ENCODE measurements at places on chromosomes 3 and 15. TPM values are rescaled to one million over a fixed set of nuclear protein-coding genes. Genes with fewer than 3 reads are reported as not detected.

FBXL22 gene
- total RNA-seq: 5.4 TPM

SEMA5B gene
- 0.15 TPM for total RNA-seq

CASR gene
- 0.55 TPM for total RNA-seq

TPRG1 gene
- total RNA-seq: 2.7 TPM

- no peak for DNase-seq
Measured at GRCh38 chr3:21665444-21666100, 85.4 kb downstream of the ZNF385D start.

DNA sequence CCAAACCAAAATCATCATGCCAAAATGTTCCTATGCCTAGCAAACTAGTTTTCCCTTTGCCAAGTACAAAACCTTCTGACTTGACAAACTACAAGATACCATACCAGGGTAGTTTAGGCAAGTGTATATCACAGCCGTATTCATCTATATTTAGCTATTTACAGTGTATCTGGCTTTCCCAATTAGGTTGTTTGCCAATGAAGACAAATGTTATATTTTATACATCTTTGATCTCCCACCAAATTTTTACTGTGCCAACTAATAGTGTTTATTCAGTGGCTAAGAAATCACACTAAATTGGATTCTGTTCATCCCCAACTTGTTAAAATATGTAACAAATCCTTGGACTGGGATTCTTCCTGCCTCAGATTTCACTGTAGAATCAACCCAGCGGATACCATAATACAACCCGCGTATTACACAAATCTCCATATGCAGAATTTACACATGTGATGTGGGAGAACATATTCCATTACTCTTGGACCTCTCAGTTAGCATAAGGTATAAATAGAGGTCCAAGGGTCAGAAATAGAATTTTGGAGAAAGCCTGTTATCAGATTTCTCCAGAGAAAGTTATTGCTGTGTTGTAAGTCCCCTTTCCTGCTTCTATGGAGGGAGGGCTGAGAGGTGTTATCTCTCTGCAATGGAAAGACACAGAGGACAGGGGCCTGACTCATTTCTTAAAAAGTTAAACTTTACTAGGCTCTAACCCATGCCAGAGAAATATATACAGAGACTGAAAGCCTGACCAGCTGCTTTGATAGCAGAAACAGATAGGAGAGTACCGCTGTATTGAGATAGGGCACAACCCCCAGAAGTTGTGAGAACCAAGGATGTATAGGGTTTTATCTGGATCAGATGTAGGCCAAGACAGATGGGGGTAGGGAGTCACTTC is 467.0 kb downstream of the FGF12 start:
- no peak for DNase-seq

DNA sequence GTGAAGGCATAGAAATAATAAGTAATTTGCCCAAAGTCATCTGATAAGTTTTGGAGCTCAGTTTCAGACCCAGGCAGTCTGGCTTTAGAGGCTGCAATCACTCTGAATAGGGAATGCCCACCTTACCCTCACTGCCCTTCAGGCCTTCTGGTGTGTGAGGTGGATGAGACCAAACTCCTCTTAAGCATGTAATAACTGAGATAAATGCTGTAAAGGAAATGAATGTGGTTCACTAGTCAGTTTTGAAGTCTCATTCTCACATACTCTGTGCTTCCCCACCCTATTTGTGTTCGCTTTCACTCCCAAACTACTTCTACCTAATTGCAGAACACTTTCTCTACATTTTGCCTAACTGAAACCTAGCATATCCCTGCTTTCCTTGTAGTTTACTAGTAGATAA is 144.1 kb downstream of the FILIP1L start:
- DNase-seq: no peak

GRCh38 chr3:17065881-17066280 is 181.1 kb downstream of the PLCL2 start:
- no peak for DNase-seq

- no peak for DNase-seq
Measured at GRCh38 chr3:112233083-112233482, 60.9 kb downstream of the SLC9C1 start.

DNA sequence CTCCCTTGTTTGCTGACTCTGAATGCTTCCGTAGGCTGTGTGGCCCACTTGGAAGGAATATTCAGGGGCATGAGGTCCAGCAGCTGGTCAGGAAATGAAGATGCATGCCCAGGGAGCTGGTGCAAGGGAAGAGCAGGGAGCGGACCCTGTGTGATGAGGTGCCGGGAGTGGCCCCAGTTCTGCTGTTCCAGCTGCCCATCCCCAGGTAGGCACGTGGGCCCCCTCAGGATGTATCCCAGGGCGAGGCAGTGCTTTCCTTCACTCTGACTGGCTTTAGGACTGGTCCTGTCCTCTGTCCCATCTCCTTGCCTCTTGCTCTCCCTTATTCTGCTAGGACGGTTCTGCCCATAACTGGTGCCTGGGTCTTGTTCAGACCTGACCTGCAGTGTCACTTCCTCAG is 1.1 kb upstream of the FAM3D start:
- DNase-seq: no peak

DNA sequence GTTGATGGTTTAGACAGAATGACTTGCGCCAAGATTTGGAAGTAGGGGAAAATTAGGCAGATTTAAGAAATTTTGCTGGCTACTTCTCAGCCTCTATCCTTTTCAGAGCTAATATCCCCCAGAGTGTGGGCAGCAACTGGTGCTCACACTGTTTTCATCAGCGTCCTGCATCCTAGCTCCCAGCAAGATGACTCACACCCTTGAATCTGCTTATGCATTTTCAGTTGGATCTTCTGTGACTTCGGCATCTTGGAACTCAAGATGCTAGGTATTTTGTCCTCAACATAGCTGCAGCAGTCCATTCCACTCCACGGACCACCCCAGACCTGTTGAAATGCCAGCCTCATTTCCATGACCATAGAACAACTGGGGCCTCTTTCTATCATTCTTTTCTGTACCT is 336.1 kb upstream of the NR2F2 start:
- DNase-seq: no peak

- DNase-seq: no peak
Measured at GRCh38 chr3:186280737-186281136, 81.3 kb downstream of the DGKG start.
